ENCODE measurements at places on chromosomes 7 and 10.

GRCh38 chr7:155918720-155919390, 106.6 kb upstream of the SHH start:
- no peak for DNase-seq

- no peak for DNase-seq
These were observed 9.6 kb downstream of the CUL1 start for GRCh38 chr7:148708026-148708885.

- DNase-seq: no peak
These were observed 26.0 kb downstream of the CABCOCO1 start for GRCh38 chr10:61688551-61689308.

- DNase-seq: no peak
These were observed 38.7 kb downstream of the AGAP3 start for GRCh38 chr7:151124899-151125399.

GRCh38 chr7:54856856-54857255, 97.8 kb upstream of the SEC61G start:
- DNase-seq: no peak

- DNase-seq: no peak
These were observed 171.8 kb downstream of the NEURL1 start for GRCh38 chr10:103665162-103665889.

DNA sequence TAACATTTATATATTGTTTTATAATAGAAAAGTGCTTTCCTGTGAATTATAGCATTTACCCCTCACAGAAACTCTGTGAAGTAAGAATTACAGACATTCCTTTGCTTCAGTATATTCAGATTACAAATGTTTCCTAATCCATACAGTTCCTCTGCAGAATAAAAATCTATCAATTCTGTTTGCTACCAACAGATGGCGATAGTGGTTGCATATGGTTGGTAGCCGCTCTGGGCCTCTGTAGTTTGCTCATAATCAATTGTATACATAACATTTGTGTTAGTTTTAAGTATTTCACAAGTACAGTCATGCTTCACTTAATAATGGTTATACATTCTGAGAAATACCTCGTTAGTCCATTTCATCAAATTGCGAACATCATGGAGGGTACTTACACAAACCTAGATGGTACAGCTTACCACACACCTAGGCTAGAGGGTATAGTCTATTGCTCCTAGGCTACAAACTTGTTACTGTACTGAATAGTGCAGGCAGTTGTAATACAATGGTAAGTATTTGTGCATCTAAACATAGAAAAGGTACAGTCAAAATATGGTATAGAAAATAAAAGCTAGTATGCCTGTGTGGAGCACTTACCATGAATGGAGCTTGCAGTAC, 94.4 kb upstream of the STEAP4 start:
- DNase-seq: peak; percentile 7

GRCh38 chr7:149022756-149023360, 5.4 kb downstream of the PDIA4 start:
- DNase-seq: no peak

GRCh38 chr7:54559401-54559800, 17.2 kb downstream of the VSTM2A start:
- DNase-seq: no peak

GRCh38 chr10:93030409-93030808, 30.2 kb upstream of the CYP26C1 start:
- no peak for DNase-seq

DNA sequence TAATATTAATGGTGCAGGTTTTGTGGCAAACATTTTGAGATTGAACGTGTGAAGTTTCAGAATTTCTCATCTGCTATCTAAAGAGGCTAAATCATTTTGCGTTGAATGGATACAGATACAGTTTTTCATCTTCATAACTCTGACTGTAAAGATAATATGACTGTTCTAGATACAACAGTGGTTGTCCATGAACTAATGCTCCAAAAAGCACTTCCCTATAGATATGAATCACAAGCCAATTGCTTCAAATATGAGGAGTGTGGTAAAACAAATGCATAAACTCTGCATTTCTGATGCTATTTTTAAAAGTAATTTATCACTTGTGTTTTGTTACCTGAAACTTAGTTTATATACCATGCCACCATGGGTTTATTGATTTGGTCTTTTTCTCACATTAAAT, 750.1 kb downstream of the MAGI2 start:
- no peak for DNase-seq

DNA sequence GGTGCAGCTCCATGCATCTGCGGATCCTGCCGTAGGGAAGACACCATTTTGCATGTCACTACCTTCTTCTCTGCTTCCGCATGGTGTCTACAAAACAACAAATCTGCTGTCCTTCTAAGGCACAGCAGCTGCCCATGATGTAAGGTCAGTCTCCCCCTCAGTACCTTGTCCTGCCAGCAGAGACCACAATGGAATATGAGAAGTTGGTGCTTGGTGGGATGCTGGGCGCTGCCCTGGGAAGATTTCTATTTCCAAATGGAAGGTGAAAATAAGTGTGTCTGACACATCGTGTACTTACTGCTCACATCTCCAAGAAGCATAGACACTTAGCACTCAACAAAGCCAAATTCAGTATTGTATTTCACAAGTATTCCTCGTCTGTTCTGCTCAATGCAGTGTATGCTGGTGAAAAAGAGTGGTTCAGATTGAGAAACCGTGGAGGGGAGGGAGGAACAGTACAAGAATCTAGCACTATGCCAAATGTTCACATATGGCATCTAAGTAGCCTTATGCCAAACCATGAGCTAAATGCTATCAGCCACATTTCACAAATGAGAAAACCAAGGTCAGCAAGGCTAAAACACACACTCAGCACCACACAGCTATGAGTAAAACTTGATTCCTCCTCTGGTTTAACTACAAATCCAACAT, 95.0 kb downstream of the GRB10 start:
- no peak for DNase-seq

DNA sequence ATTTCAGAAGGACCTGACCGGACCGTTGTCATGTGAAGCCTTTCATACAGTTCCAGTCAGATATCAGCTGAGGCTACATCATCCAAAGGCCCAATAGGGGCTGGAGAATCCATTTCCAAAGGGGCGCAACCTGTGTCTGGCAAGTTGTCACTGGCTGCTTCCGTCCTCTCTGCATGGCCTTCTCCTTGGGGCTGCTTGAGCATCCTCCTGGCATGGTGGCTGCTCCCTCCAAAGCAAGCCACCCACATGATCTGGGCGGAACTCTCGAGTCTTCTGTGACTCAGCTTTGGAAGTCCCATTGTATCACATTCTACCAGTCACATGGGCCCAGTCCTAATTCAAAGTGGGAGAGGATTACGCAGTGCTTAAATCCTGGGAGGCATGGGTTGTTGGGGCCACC, 207.0 kb upstream of the SHH start:
- DNase-seq: no peak

DNA sequence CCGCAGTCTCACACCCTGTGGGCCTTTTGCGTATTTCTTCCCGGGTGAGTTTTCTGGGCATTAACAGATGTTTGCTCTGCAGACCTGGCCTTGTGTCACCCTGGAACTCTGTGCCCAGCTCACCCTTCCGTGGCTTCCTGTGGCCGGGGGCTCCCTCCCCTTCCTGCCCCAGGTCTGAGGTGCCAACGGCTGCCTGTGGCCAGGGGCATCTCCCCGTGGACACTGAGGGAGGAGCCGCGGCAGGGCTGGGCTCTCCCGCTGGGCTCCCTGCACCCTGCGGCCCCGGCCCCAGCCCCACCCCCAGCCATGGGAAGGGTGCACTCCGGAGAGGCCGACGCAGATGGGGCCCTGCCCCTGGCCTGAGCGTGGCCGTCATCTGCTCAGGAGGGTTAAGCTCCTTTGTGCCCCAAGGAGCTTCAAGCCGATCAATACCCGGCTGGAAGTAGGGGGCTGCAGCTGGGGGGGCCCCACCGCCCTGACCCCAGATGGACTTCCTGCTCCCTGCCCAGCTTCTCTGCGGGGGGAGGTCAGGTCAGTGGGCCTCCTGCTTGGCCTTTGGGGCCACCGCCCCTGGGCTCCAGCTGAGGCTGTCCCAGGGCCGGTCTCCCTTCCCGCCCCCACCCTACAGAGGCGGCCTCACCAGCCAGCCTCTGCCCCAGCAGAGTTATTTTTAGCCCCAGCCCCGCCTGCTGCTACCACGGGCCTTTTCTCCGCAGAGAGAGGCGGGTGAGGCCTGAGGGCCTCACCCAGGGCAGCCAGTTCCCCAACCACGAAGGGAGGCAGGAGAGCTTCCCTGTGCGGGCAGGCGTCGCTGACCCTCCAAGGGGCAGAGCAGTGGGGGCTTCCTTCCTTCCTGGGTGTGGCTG, 24.2 kb downstream of the PWWP2B start:
- DNase-seq: peak; percentile 35

DNA sequence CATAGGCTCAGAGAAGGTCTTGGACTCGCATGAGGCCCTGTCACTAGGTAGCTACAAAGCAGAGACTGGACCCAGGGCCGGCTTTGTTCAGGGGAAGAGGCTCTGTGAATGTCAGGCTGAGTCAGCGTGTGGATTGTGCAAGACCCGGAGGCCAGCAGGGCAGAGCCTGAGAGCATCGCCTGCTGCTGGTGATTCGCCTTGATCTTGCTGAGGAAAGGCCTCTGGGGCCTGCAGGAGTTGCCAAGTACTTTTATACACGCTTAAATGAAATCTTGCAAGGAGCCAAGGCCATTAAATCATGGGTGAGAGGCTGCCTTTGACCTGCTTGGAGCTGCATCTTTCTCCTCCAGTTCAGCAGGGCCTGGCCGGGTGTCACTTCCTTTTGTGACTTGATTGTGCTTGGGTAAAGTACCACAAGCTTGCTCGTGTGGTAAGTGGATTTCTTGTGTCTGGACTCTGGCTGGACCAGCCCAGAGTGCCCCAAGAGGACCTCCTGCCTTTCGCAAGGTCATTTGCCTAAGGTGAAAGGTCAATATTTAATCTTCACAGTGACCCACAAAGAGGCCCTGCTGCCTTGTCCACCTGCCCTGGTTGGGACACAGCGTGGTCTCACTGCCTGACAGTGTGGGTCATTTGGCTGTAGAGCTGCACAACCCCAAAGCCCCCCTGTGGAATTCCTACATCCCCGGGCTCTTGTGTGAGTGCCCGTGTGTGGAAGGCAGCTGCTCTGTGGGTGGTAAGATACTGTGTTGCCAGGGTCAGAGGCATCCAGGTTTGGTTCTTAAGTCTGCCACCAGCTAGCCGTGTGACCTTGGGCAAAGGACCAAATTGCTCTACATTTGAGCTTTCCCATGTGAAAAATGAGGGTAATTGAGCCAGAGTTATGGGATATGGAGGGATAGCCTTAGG, 38.6 kb upstream of the SH2D4B start:
- peak; percentile 41 for DNase-seq

GRCh38 chr7:70660154-70660818, 471.7 kb upstream of the GALNT17 start:
- peak; percentile 64 for DNase-seq

DNA sequence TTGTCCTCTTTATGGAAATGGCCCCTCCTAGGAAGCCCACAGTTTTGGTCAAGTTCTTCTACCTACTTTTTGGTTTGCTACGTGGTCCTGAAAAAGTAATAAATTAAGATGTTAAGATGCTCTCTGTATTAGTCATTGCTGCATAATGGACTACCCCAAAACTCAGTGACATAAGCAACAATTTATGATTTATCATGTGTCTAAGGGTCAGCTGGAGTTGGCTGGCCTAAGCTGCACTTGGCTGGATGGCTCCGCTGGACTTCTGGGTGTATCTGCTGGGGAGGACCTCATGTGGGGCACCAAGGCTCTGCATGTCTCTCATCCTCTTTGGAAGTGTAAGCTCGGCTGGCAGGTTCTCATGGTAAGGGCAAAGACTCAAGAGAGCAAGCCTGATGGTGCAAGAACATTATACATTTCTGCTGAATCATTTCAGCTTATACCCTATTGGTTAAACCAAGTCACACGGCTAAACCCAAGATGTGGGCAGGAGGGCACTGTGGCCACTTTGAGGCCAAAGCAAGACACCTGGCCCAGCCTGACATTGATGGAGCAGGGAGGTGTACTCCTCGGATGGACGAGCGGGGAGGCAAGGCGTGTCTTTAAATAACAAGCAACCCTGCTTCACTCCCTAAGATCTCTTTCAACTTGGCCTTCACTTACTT, 47.7 kb downstream of the TBXAS1 start:
- no peak for DNase-seq

- no peak for DNase-seq
These were observed 598.3 kb upstream of the GHITM start for GRCh38 chr10:83541046-83541445.

GRCh38 chr7:77244222-77244934, 44.8 kb upstream of the FGL2 start:
- no peak for DNase-seq

- no peak for DNase-seq
These were observed 449.9 kb upstream of the ANKRD30A start for GRCh38 chr10:36675458-36675880.

DNA sequence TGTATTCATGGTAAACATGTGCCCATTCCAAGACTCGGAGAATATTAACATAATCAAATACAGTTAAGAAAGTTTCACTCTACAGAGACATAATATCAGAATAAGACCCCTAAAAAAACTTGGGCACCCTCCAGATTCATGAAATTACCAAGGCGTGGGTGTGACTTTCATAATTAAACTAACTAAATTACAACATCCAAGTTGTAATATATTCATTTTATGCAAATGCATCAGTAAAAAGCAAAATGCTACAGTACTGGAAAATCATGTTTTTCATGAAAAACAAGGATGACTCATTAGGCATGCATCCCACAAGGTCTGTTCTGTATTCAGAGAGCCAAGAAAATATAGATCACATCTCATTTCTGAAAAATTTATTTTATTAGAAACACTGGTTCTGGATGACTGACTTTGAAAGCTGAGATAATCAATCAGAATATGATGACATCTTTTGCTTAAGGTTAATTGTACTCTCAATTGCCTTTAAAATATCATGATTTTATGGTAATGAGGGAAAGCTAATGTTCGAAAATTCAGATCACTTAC, 248.8 kb upstream of the SMIM30 start:
- no peak for DNase-seq

DNA sequence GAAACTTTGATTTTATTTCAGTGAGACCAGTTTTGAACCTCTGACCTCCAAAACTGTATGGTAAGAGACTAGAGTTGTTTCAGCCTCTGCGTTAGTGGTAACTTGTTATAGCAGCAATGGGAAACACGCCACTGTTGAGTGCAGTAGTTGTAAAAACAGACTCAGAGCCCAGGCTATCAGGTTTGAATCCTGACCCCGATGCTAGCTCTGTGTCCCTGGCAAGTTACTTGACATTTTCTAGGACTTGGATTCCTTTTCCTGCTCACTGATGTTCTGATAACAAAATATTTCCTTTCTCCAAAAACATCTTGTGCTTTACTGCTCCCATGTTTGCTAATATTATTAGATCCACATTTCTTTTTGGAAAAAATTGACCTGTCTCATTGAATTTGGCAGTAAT, 131.0 kb downstream of the PLXDC2 start:
- no peak for DNase-seq

Data from CD4-positive, alpha-beta T cell treated with Interleukin-10 for 1 hour (primary cell).